ENCODE measurements at places on chromosomes 5 and 9.

DNA sequence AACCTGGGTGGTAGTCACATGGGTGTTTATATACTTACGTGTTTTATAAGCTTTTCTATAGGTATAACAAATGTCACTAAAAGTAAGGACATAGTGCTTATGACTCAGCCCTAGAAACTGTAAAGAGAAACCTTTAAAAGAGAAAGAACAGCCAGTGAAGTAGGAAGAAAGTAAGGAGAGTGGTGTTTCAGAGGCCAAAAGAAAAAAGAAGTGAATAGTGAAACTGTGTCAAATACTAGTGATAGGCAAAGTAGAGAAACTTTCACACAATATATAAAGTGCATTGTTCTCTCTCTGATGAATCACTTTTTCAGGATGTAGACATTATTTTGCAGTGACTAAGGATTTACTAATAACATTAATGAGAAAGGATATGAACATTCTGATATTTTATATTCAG lies 74.2 kb upstream of the SUSD1 start:
- no peak for DNase-seq

DNA sequence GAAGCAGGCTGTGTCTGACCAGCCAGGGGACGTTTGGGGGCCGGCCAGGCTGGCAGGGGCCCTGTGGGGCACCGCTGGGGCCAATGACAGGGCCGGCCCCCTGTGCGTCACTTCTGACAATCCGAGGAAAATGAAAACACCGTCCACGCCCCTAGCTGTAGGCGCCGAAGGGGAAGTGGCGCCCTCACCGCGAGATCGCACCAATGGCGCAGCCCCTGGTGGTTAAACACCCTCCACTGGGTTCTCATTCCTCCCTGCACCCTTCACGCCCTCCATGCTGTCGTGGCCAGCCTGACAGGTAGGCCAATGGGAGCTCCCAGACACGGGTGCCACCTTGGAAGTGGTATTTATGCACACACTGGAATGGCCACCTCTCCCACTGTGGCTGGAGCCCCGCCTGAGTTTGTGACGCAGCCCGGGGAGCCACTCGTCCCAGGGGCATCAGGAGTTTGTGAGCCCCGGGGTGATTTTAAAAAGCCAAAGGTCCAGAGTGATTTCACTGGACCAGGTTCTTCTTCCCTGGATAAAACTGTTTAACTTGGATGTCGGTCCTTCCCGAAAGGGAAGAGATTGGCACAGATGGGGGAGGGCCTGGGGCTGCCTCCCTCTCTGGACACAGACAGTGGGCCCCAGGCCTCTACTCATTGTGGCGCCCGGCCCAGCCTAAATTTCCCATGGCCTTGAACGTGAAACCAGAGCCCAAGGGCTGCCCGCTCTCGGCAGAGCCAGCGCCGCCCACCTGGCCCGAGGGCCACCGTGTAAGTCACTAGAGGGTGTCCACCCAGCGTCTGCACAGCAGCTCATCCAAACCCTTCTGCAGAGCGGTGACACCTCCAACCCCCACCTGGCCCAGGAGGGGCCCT lies 49.7 kb downstream of the NKD2 start:
- no peak for DNase-seq

DNA sequence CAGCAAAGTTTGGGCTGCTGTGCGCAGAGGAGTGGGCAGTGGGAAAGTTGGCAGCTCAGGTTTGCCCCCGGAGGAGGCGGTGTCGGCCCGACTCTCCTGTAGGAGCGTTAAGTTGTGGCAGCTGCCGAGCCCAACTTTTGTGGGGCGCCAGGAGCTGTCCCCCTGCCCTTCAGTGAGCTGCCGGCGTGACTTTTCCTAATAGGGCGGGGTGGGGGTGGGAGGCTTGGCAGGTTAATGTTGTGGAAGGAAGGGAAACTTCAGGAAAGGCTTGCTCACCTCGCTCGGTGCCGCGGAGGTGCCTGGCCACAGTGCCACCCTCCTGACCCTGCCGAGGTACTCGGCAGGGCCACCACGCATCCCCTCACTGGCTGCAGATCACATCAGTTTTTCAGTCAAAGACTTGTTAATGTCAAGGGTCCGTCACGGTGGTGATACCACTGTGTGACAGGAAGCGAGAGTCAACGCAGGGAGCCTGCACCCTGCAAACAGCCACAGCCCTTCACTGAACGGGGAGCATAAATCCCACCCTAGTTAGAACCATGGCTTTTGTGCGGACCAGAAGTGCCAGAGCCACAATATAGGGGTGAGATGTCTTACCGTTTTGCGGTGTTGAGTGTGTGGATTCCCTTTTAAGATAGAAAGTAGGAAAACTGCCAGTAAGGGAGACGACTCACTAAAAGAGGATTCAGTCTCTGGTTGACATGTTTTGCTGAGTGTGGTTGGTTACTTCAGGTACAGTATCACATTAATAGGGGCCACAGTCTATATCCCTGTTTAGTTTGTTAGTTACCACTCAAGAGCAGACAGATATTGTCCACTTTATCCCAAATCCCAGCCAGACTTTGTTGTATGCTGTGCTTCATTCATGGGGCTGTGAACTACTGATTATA lies 796 bp downstream of the LNPEP start:
- DNase-seq = no peak

DNA sequence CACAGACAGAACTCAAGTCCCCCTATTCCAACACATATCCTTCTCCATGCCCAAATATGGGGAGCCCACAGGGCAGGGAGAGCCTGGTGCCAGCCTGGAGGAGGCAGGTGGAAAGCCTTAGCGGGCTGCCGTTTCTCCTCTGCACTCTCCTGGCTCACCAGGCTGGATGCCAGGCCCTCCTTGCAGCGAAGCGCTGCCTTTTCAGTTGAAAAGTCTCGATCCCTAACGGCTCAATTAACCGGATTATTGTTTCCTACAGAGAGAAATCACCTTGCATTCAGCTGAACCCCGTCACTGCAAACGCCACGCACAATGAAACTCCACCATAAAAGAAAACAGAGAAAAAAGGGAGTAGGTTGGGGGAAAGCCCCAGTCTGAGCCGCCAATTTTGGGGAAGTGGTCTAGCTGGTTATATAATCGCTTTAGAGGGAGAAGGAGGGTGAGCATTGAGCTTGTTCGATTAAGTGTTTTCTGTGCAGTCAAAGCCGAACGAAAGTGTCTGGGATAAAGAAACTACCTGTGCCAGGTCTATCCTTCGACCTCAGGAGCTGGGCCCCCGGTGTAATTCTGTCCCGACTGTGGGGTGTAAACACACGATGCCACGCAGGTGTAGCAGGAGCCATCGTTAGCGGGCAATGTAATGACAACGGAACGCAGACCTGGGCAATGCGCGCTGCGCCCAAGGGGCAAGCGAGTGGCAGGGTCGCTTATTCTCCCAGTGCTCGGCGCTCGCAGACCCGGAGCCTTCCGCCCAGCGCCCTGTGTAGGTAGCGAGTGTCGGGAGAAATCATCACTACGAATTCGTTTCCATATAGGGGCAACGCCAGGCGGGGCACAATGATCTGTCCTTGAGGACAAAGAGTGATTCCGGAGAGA lies 3.8 kb downstream of the BARHL1 start:
- no peak for DNase-seq

DNA sequence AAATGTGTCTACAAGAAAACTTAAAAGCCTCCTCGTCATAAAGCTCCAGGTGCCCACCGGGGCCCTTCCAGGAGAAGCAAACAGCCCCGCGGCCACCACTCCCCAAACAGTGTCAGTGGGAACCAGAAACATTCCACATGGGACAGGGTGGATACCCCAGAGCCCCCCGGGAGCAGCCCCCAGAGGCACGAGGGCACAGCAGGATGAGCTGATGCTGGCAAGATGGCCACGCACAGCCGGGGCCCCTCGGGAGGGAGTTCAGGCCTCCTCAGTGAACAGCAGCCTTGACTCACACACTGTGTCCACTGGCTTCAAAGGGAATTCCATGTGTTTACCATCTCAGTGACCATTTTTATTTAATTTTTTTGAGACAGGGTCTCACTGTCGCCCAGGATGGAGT lies 10.5 kb downstream of the EXD3 start:
- DNase-seq = no peak

Data from kidney epithelial cell (primary cell).